Neuronal stem cell (in vitro differentiated cells): ENCODE measurements at places on chromosomes 6 and 20.

DNA sequence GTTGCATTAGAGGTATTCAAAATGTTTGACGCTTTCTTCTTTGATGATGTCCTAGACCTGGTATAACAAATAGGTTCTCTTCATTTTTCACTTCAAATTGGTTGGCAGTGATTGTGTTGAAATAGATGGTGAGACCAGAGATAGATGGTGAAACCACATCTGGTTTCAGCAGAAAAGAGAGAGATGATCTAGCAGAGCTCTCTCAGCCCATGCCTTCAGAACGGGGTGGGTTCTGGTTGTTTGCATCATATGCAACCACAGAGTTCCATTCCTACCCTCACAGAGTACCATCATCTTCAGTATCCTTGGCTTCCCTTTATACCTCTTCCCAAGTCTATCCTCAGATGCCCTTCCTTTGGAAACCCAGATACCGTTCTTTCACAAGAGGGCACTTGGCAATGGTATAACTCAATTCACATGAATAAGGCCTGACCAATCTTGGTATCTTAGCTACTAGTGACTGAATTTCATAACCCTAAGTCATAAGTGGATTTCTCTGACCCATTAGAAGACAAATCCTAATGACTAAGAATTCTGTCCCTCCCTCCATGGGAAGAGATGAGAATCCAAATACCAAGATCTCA, 93.7 kb downstream of the UBE3D start:
- no peak for DNase-seq

GRCh38 chr6:105985816-105986632, 100.1 kb upstream of the PRDM1 start:
- DNase-seq = peak; percentile 36

DNA sequence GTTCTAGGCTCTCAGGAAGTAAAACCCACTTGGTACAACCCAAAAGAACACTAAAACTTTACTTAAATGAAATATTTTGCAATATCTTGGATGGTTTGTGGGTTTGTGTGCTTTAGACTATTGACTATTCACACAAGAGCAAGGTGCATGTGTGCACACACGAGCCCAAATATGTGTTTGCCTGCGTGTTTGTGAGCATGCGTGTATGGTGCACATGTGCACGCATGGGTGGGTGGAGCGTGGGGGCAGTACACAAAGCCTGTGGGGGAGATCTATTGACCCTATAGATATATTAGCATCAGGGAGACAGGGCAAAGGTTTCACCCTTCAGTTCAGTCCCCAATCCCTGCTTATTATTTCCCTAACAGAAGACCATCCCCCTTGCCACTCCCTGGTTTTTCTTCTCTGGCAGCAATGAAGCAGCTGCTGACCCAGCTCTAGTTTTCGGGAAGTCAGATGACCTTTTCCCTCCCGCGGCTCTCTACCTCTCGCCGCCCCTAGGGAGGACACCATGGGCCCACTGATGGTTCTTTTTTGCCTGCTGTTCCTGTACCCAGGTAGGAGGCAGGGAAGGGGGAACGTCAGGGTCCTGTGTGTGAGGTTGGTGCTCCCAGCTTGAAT, at the start of gene C2:
Gene C2 (plus strand): TSS at position 476 of the 621 bp plus-strand sequence. CDS start 36 bp downstream, at position 512.
- DNase-seq = no peak

DNA sequence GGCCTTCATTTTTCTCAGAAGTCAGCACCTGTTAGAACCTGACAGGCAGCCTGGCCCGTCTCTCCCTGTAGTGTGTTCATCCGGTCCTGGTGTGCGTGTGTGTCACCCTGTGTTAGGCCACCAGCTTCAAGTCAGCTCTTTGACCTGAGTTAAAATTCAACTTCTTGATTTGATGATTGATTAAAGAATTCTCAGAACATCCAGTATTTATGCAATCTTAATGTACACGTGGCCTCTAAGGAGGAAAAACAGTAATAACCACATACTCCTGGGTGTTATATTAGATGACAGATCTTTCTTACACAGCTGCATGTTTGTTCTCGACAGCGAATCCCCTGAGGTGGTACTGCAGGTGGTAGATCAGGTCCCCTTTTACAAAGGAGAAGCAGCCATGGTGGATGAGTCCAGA, 19.1 kb upstream of the TMEM217 start:
- no peak for DNase-seq

GRCh38 chr6:162817196-162817595, 89.4 kb downstream of the PACRG start:
- DNase-seq = no peak

DNA sequence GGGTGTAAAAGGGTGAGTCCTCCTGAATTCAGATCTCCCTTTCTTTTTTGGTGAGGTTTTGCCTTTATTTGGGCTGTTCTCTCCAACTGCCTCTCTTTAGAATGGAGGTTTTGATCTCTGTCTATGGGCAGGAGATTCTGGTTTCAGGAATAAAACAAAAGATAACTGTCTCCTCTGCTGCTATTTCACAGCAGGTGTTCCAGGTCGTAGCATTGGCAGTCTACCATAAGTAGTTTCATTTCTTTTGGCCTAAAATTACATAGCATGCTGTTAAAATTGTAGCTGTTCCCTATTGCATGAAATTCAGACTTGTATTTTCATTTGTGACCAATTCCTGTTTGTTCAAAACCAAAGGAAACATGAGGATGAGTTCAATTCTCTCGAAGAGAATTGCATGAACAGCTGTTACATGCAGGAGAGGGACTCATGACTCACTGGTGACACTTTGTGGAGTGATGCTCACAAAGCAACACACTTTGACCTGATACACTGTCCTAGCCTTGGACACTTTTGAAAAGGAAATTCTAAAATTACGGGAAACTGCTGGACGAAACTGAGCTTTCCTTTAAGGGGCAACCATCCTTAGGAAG, 76.8 kb upstream of the SIRPG start:
- no peak for DNase-seq

- no peak for DNase-seq
Observed at GRCh38 chr6:133245007-133245406, 3.9 kb downstream of the EYA4 start.

GRCh38 chr6:12594530-12594893, 122.1 kb upstream of the PHACTR1 start:
- DNase-seq = no peak

DNA sequence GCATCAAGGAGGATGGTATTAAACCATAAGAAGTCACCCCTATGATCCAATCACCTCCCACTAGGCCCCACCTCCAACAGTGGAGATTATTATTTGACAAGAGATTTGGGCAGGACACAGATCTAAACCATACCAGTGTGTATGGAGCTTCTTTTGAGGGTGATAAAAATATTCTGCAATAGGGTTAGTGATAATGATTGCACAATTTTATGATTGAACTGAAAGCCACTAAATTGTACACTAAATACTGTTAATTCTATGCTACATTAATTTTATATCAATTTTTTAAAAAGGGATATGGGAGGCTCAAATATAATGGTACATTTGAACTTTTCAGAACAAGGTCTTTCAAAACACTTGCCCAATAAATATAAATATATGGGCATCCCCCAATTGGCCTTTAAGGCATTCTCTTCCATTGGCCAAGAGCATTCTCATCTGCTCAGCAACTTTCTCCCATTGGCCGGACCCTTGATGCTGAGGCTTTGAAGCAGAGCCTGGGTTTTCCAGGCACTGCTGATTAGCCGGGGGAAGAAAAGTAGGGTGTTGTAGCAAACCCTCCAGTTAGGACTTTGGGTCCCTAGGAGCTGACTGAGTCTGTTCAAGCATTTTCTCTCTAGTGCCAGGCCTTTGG, 209.9 kb downstream of the LRFN2 start:
- no peak for DNase-seq

DNA sequence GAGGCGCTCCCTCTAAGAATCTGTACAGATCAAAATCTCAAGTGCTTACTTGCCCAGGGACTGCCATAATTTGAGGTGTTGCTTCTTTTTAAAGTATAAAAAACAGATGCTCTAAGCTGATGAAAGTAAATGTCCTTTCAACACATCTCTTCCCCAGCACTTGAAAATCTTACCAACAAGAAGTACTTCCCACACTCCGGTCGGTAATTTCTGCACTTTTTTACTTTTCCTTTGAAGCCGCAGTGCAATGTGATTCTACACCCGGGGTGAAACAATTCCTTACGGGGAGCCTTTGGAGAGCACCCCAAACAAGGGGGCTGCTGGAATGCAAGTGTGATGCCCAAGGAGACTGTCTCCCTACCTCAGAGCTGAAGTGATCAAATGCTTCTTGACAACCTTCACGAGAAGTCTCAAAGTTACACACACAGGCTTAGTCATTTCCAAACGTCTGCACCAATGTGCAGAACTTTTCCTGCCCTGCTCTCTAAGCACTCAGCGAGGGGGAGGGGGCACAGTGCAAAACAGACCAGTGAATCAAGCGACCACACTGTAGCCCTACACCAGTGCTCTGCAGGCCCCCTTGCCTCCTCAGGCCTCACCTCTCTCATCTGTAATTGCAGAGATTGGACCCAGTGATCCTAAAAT, 56.7 kb downstream of the ATXN1 start:
- no peak for DNase-seq

- DNase-seq = no peak
Observed at GRCh38 chr6:21049148-21049547, 514.9 kb downstream of the CDKAL1 start.

GRCh38 chr20:32898729-32899128, 40.0 kb downstream of the EFCAB8 start:
- DNase-seq = no peak

- DNase-seq = no peak
Observed at GRCh38 chr6:98924647-98925046, 23.1 kb downstream of the FBXL4 start.

DNA sequence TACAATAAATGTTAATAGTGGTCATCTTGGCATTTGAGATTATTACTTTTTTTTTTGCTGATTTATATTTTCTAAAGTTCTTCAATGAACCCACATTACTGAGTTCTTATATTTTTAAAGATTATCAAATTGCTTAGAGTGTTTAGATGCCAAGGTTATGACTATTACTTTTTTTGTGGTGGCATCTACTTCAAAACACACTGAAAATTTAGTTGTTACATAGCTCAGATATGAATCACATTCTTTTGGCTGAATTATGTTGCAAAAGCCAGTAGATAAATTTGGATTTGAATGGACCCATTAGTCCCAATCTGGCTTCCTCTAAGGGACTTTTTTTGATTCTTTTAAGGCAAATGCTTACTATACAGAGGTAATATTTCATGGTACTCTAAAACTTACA, 8.9 kb downstream of the UTRN start:
- DNase-seq = no peak

DNA sequence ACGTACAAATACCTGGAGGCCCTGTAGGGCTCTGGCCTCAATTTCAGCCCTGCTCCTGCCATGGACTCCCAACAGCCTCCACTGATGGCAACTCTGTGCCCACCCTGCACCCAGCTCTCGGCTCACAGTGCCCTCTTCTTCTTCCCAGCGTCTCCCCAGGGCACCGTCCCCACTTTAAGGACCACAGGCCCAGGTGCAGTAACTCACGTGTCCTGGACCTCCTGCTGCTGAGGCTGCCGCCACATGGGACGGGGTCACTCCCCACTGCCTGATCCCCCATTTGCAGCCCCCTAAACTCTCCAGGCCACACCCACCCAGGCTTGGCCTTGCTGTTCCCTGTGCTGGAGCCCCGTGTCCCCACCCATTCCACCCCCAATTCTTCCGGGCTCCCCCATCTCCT, 223.4 kb downstream of the PREX1 start:
- no peak for DNase-seq

- DNase-seq = no peak
Observed at GRCh38 chr6:108690326-108691049, 129.8 kb downstream of the FOXO3 start.

DNA sequence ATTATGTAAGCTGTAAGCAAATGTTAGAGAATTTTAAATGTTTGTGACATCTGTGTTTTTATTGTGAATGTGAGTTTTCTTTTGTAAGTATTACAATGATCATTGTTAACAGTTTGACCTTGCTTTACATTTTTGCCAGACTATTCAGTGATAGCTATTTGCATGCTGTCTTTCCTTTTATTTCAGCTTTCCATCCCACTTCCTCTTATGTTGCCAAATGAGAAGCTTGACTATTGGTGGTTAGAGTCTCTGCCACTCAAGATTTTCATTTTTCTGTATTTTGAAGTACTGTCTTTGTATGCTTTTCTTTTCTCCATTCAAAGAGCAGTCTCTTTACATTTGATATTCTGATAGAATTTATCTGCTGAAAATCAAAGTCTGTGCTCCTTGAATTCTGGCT, 104.1 kb downstream of the PRIM2 start:
- DNase-seq = no peak

- no peak for DNase-seq
Observed at GRCh38 chr6:22043284-22043962, 253.4 kb downstream of the PRL start.
